ENCODE measurements at places on chromosomes 7 and 10.

- DNase-seq: no peak
These were observed 102.2 kb upstream of the RET start for GRCh38 chr10:42974693-42975002.

DNA sequence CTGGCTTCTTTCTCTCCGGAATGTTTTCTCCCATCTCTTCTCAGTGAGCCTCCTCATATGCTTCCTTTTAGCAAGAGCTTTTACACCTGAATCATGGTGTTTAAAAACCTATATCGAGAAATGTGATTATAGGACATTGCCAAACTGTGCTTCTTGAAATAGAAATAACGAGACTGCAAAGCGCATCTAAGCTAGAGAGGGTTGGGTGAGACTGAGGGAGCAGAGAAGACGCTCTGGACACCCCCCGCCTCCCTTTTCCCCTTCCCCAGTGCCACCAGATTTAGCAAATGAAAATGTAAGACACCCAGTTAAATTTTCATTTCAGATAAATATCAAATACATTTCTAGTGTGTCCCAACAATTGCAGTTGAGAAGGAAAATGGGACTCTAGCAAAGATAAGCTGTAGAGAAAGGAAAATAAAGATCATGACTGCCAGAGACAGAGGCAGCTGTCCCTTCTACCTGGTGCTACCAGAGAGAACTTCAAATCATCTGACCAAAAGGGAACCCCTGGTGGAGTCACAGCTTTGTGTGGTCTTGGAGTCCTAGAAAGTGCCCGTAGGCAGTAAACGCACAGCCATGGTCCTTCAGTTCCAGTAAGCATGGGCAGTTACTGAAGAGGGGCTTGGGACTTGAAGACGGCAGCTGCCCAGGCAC is 14.6 kb downstream of the GSDME start:
- DNase-seq: no peak

DNA sequence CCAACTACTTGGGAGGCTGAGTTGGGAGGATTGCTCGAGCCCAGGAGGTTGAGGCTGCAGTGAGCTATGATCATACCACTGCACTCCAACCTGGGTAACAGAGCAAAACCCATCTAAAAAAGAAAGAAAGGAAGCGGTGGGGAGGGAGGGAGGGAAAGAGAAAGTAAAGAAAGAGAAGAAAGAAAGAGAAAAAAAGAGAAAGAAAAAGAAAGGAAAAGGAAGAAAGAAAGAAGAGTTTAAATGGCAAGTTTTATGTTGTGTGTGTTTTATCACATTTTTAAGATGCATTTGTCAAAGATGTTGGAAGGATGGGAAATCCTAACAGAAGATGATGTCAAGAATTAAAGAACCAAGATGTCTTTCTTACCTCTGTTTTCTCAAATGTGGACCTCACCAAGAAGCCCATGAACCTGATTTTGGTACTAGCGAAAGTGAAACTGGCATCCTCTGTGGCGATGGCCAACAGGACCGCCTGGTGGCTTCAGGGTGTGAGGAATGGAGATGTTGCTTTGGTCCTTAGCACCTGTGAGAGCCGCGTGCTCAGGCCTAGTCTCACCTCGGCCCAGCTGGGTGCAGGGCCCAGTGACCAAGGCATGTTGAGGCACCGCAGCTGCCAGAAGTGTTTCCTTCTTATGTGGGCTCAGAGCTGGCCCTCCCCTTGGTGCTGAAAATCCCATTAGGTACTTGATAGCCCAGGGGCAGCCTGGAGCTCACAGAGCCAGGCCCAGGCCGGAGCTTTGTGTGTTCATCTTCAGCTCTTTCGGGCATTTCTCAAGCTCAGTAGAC is 9.8 kb downstream of the UCMA start:
- no peak for DNase-seq

DNA sequence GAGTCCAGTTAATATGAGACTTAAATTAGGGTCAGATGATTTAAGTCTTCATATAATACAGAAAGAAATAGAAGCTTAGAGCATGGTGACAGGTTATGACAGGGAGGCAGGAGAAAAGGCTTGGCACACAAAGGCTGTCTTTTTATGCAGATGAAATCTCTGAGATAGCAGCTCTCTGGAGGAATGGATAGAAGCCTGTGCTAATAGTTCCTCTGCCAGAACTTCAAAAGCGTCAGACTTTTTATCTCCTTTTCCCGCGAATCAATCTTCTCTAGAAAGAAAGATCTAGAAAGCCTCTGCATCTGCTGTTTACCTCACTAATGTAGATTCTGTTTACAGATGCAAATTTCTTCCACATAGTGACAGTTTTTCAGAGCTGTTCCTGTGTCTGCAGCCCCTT is 1106.2 kb downstream of the XPNPEP1 start:
- DNase-seq: no peak

DNA sequence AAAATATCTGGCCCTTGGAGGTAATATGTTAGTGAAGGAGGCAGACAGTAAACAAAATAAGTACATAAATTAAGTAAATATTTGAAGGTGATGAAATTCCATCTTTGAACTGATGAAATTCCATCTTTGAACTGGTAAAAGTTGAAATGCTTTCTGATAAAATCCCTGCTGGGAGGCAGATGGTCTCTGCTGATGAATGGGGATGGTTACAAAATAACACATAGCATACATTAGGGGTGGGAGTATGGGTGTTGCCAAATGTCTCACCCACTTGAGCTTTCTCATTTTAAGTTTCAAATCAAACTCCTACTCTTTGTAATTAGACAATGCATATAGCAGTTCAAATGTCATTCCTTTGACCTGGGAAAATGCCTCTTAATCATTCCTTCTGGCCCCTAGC is 77.5 kb upstream of the SORCS3 start:
- DNase-seq: no peak

All from midbrain (tissue), 1 donor.